ENCODE measurements at places on chromosomes 12 and 14.
A peak's percentile ranks its signal among the peaks of the same experiment; 100 is the strongest.

GRCh38 chr12:132788375-132789098 lies 26.9 kb upstream of the ANKLE2 start:
- no peak for DNase-seq

- no peak for DNase-seq
Observed at GRCh38 chr14:29804481-29805266, 123.0 kb downstream of the PRKD1 start.

GRCh38 chr12:71865166-71865713 lies 25.7 kb downstream of the TBC1D15 start:
- DNase-seq: no peak

GRCh38 chr14:89405712-89406111 lies 11.3 kb downstream of the FOXN3 start:
- DNase-seq: no peak

- no peak for DNase-seq
Observed at GRCh38 chr14:75875958-75876357, 105.8 kb downstream of the TGFB3 start.

- peak; percentile 35 for DNase-seq
Observed at GRCh38 chr14:22002860-22003284, 329.3 kb upstream of the OR4E1 start.

GRCh38 chr12:19131025-19131444 lies 1.5 kb downstream of the PLEKHA5 start:
- DNase-seq: no peak

DNA sequence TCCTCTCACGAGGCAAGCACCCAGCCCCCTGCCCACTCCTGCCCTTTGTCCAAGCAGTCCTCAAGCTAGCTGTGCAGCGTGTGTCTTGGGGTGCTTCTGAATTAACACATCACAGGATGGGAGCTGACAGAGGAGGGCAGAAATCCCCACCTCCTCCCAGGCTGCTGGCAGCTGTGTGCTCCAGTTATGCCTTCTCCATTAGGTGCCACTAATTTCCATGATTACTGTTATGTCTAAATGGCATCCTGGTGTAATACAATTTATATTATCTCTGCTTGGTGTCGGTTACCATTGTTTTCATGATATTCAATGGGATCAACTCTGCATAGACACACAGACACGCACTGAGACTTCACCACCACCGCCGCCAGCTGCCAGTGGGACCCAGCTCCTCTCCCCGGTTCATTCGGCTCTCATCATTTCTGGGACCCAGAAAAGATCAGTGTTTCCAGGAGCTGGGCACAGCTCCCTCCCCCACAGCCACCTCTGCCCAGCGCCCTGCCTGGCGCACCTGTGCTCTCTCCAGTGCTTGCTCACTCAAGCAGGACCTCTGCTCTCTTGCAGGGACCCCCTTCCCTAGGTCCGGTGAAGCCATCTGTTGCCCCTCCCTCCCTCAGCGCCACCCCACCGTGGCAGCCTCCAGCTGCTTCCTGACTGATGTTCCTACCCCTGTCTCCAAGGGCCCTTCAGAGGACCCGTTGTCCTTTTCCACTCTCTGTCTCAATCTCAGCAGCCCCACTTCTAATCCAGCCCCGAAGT lies 167.5 kb upstream of the FKBP4 start:
- no peak for DNase-seq

GRCh38 chr12:92000597-92000996 lies 145.0 kb downstream of the BTG1 start:
- no peak for DNase-seq

DNA sequence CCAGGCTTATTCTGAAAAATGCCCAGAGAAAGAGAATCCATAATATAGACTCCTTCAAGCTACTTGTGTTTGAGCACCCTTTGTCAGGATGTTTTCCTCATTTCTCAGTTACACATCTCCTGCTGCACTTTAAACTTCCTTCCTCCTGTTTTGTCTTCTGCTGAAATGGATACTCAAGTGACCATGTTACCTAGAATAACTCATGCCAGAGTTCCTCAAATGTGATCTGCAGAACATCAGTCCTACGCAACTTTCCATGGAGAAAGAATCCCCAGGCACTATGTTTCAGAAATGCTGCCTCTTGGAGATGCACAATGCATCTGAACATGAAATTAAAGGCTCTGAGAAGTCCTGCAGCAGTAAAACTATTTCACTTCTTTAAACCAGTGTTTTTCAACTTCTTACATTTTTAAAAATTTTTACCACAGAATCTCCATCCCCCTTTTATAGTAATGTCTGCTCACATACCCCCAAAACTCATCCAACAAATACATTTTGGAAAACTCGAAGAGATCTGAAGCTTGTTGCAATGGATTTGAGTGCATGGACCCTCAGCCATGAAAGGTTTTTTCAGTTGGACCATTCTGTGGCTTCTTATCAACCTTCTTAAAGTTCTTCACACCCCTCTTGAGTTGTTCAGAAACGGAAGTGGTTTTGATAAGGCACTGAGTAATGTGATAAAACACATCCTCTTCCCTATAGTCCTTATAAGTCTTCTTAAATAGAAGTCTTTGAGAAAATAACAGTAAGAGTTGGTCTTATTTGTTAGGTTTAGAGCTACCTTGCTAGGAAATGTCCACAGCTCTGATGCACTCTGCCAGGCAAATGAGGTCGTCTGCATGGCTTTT lies 84.5 kb upstream of the KCNA1 start:
- DNase-seq: no peak

DNA sequence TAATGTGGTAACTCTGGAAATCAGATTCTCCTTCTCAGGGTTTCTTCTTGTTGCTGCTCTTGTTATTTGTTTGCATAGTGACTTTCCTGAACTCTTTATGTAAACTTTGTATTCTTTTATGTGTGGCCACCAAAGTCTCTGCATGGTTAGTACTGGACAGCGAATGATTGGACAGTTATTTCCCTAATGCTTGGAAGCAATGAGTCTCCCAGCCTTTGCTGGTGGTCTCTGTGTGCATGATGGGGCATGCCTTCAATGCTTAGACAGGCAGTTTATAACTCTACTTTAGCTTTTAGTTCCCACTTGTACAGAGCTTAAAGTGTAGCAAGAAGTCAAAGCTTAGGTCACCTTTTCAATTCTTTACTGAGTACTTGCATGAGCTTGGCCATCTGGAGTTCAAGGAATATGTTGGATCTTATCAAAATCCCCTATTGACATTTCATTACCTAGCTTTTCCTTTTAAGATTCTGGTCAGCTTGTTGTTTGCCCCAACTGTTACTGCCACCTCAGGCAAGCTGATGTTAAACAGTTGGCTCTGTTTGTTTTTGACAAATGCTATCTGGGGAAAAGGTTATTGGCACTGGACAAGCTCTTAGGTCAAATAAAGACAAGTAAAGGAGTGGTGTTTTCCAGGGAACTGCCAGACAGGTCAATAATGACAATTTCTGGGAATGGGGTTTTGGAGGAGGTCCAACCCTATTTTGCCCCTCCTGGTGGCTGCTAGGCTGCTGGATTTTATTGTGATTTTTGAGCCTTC lies 12.3 kb downstream of the CCDC91 start:
- no peak for DNase-seq

- no peak for DNase-seq
Observed at GRCh38 chr12:47085815-47086252, 6.1 kb upstream of the AMIGO2 start.

DNA sequence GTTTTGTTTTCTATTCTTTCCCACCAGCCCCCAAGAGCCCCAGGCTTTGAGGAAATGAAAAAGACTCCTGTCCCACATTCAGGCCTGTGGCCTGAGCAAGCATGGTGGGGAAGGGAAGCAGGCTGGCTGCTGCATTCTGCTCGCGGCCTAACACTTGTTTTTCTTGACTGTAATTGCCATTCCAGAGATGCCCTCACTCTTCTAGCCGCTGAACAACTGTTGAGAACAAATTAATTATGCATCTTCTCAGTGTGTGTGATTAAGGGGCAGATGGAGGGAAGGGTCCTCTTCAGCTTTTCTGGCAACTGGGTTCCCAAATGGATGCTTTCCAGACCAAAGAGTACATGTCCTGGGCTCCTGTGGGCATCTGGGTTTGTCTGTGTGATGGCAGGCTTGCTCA lies 43.3 kb downstream of the ADCK1 start:
- DNase-seq: no peak

DNA sequence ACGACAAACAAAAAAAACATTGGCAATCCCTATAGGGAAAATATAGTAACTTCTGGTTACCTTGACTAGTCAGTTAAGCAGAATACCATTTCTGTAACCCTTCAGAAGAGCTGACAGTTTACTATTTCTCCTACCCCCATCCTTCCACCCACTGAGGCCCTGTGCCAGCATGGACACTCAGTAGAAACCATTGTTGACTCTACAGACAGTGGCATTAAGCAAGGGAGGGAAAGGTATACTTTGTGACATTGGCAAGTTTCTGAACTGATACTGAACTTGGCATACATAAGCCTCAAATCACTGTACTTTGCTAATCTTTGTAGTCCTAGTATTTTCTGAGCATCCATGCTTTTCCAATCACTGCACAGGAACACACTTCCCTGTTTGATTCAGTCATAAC lies 33.4 kb upstream of the VSX2 start:
- DNase-seq: no peak

DNA sequence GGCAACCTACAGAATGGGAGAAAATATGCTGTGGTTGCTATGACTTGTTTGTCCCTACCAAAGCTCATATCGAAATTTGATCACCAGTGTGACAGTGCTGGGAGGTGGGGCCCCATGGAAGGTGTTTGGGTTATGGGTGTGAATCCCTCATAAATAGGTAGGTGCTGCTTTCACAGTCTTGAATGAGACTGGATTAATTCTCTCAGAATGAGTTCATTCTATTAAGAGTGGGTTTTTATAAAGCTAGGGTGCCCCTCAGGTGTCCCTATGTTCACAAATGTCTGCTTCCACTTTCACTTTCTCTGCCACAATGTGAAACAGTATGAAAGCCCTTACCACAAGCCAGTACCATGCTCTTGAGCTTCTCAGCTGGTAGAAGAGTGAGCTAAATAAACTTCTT lies 133.5 kb downstream of the CPNE8 start:
- no peak for DNase-seq

GRCh38 chr12:88562846-88563582 lies 17.3 kb downstream of the KITLG start:
- no peak for DNase-seq

- DNase-seq: no peak
Observed at GRCh38 chr12:74043343-74043742, 494.3 kb upstream of the ATXN7L3B start.

DNA sequence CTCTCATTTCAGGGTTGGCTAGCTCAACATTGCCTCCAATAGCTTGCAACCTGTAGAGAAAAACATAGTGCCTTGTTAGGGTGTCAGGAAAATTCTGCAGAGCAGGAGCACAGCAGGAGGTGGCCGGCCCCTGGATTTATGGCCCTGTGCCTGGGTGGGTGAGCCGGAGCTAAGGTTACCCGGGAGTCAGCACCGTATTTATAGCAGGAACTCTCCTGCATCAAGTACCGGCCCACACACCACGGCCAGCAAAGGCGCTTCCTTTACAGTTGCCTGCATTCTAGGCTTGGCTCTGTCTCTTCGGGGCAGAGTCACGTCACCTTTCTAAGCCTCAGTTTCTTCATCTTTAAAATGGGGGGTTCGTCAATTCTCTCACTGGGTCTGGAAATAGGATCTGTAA lies 52.8 kb upstream of the EML1 start:
- DNase-seq: no peak

DNA sequence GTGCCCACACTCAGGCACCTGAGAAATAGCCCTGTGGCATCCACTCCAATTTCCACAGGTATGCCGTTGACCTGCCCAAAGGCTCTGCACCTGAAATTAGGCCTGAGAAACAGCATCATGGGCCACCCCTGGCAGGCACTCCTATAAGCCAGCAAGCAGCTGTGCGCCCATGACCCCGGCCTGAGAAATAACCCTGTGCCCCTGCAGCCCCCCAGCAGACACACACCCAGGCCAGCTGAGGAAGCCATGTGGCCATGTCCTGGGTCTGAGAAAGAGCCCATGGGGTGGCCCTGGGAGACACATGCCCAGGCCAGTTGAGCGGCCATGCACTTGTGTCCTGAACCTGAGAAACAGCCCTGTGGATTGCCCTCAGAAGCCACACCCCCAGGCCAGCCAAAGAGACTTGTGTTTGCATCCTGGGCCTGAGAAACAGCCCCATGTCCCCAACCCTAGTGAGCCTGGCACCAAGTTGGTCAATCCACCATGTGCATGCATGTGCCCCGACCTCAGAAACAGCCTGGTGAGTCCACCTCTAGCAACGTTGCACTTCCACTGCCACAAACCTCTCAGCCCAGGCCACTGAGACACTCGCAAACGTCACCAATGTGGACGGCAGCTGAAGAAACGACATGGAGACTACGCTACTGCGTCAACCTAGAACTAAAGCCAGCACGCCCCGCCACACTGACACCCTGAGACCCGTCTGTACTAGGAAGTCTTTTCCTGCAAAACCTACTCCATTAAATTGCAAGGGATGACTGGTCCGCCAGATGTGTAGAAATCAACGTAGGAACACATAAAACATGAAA lies 411.9 kb downstream of the TMEM121 start:
- DNase-seq: no peak

- no peak for DNase-seq
Observed at GRCh38 chr12:96171905-96172304, 22.3 kb upstream of the ELK3 start.

- no peak for DNase-seq
Observed at GRCh38 chr14:75047506-75047905, 3.8 kb downstream of the MLH3 start.

GRCh38 chr12:124939079-124939420 lies 24.6 kb upstream of the UBC start:
- DNase-seq: no peak

DNA sequence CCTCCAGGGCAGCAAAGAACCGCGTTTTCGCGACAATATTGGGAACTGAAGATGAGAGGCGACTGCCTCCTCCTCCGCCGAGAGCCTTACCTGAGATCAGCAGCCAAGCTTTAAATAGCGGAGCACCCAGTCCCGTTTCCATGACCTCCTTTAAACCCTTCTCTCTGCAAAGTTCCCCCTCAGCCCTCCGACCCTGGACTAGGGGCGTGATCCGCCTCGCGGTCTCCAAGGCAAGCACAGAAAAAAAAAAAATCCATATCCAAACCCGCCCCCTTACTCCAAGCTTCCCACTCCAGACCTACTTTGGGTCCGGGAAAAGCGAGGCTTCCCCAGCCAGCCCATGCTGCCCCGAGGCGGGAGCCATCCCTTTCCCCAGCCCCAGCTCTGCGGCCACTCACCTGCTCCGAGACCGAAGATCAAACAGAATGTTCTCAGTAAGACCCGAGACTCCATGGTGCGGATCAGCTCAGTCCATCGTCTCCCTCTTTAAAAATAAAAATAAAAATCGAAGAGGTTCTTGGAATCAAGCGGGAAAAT lies 630 bp downstream of the NELL2 start:
- no peak for DNase-seq

GRCh38 chr12:5840944-5841343 lies 104.1 kb downstream of the ANO2 start:
- DNase-seq: no peak

DNA sequence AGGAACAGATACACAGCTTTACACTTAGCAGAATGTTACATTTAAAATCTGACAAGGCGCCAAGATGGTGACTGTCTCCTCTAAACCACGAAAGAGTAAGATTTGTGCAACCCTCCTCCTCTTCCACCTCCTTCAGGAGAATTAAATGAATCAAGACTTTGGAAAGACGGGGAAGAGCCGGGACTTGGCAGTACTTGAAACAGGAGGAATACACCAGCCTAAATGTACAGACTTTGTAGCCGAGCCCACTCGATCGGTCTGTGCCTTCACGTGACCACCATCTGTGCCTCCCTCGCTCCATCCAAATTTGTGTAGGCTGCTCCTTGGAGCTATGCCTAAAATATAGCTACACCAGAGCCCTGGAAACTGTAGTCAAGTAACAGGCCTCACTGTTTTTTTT lies 38.3 kb downstream of the SSPN start:
- no peak for DNase-seq

Measured in activated CD4-positive, CD25-positive, alpha-beta regulatory T cell treated with anti-CD3 and anti-CD28 coated beads, Interleukin-2, amount 50 U/mL, for 16 hours (primary cell).